Mesothelial cell of epicardium (in vitro differentiated cells): ENCODE measurements at places on chromosomes 5 and 9. TPM values are rescaled to one million over a fixed set of nuclear protein-coding genes. Genes with fewer than 3 reads are reported as not detected.

DNA sequence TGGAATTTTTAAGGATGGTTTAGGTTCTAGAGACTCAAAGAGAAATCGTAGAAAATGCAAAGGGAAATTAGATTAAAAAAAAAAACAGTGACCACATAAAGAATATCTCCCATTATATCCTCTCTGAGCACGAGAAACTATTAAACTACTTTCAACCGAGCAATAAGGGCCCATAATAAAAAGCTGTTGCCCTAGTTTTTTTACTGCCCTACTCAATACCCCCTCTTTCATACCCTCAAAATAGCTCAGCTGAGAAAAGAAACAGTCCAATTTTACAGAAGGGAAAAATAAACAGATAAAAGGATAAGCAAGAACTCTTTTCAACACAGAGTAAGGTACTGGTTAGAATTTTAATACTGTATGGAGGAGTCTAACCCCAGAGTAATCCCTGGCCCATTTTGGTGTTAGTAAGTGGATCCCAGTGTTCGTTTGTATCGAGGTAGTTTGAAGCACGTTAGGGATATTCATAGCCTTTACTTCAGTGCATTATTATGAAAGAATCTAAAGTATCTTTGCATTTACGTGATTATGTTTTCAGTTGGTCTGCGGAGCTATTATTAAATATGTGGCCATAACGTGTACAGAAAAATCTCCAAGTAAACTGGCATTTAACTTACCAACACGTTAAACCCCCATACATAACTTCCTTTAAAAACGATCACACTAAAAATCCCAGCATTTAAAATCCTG is 980 bp upstream of the RHOBTB3 start:
- no peaks in the 10 kb centered on the region for H3K36me3 ChIP-seq
- H3K27me3 ChIP-seq, result no peaks in the 10 kb centered on the region
- no peak for DNase-seq
- H3K4me1 ChIP-seq, result peaks cover 83% of the 10 kb centered on the region
- H3K4me3 ChIP-seq, result peak overlapping the region; percentile 83

- no peaks in the 10 kb centered on the region for H3K27me3 ChIP-seq
- H3K27ac ChIP-seq, result no peak overlapping the region
- no peaks in the 10 kb centered on the region for H3K36me3 ChIP-seq
- no peak for DNase-seq
- H3K4me1 ChIP-seq, result peaks cover 18% of the 10 kb centered on the region
These were observed 107.6 kb upstream of the CPEB4 start for GRCh38 chr5:173780235-173781234.

DNA sequence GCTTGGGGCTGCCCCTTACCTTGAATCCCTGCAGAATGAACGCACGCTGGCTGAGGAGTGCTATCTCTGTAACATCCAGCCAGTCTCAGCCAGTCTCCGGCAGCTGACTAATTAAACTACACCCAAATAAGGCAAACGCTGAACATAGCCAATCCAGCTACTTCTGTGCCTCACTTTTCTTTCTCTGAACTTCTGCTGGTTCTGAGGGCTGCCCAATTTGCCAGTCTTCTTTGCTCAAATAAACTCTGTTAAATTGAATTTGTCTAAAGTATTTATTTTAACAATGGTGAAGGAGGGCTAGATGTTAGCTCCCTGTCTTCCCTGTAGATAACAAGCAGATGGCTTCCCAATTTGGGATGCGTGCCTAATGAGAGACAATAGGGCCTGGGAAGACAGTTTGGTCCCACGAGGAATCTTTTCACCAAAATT is 154.0 kb upstream of the NFIL3 start:
- H3K36me3 ChIP-seq, result no peaks in the 10 kb centered on the region
- H3K27me3 ChIP-seq, result no peaks in the 10 kb centered on the region

GRCh38 chr5:33936004-33936380 is 194 bp upstream of the RXFP3 start:
- peaks cover 55% of the 10 kb centered on the region for H3K27me3 ChIP-seq
- no peak overlapping the region for H3K27ac ChIP-seq
- peak; percentile 93 for DNase-seq
- H3K36me3 ChIP-seq, result no peaks in the 10 kb centered on the region
- H3K4me1 ChIP-seq, result peaks cover 4% of the 10 kb centered on the region

- peaks cover 19% of the 10 kb centered on the region for H3K36me3 ChIP-seq
- H3K4me1 ChIP-seq, result peaks cover 62% of the 10 kb centered on the region
- H3K27ac ChIP-seq, result peak overlapping the region; percentile 86
- no peaks in the 10 kb centered on the region for H3K27me3 ChIP-seq
- no peak for DNase-seq
These were observed 67.6 kb downstream of the DPYSL3 start for GRCh38 chr5:147442224-147442623.

DNA sequence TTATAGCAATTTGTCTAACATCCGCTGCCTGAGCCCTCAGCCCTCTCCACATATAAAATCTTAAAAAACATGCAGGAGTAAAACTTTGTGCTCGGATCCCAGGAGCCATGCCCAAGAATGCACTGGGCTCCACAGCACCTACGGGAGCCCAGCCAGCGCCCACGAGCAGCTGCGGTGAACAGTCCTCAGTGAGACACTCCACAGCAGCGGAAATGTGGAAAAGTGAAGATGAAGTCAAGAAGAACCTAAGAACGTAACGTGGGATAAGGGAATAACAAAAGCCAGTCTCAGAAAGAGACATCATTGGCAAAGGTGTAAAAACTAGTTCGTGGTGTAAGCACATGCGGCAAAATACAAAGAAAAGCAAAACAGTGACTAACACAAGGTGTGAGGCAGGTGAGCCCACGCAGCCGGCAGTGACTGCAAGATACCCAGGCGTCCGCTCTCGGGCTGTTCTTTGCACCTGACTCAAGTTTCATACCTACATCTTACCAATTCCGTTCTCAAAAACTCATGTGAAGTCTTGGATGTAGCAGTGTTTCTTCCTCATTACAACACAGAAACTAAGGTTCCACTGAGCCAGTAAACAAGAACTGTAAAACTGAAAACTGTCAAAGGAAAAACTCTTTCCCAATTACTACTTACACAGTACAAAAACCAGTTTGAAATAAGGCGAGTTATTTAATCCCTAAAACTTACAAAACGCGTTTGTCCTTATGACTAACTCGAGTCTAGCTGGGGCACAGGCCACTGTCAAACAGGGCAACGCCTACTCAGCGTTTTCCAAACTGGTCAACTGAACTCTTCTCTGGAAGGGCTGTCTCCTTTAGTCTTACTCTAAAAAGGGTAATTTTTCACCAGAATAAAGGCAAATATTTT is 1.7 kb downstream of the CAMSAP1 start:
- DNase-seq, result no peak
- no peaks in the 10 kb centered on the region for H3K27me3 ChIP-seq
- H3K36me3 ChIP-seq, result peaks cover 21% of the 10 kb centered on the region
- H3K4me1 ChIP-seq, result peaks cover 49% of the 10 kb centered on the region
- H3K27ac ChIP-seq, result peak overlapping the region; percentile 95

- no peak overlapping the region for H3K4me3 ChIP-seq
- no peaks in the 10 kb centered on the region for H3K27me3 ChIP-seq
- DNase-seq, result no peak
- no peak overlapping the region for H3K27ac ChIP-seq
- peaks cover 64% of the 10 kb centered on the region for H3K36me3 ChIP-seq
- H3K4me1 ChIP-seq, result no peaks in the 10 kb centered on the region
These were observed 27.2 kb downstream of the SCAMP1 start for GRCh38 chr5:78387468-78388153.

DNA sequence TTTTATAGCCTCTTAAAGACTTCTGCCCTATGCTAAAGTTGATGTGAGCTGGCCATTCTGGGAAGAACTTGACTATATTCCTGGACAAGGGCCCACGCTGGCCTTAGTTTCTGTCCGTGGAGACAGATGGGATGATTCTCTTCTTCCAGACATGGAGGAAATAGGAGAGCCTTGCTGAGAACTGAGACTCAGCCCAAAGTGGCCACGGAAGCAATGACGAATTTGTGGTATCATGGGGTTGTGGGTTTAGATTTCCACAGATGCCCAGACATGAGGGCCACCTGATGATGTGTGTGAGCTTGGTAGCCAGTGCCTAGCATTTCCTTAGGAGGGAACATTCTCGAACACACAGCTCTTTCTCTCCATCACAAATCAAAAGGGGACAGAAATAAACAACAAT is 309.1 kb downstream of the NSG2 start:
- H3K27me3 ChIP-seq, result no peaks in the 10 kb centered on the region
- no peak overlapping the region for H3K27ac ChIP-seq
- H3K4me1 ChIP-seq, result peaks cover 13% of the 10 kb centered on the region
- DNase-seq, result no peak
- H3K4me3 ChIP-seq, result no peak overlapping the region

- no peak for DNase-seq
- H3K27me3 ChIP-seq, result no peaks in the 10 kb centered on the region
- no peak overlapping the region for H3K4me3 ChIP-seq
- no peaks in the 10 kb centered on the region for H3K4me1 ChIP-seq
- H3K36me3 ChIP-seq, result no peaks in the 10 kb centered on the region
These were observed 36.5 kb downstream of the SYK start for GRCh38 chr9:90838098-90838497.

DNA sequence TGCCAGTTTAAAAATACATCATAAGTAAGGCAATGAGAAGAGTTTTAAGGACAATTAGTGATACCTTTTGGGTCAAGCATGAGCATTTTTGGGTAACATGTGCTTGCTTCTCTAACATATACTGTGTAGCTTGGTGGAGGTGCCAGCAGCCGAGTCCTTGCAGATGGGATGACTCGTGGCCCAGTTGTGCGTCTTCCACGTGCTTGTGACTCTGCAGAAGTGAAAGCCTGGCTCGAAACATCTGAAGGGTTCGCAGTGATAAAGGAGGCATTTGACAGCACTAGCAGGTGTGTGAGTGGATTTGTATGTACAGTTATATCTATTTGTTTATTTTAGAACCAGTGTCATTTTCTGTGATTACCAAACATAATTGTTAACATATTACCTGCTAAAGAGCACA is 18.2 kb downstream of the HMGCR start:
- no peak overlapping the region for H3K4me3 ChIP-seq
- no peaks in the 10 kb centered on the region for H3K27me3 ChIP-seq
- no peak overlapping the region for H3K27ac ChIP-seq
- no peak for DNase-seq
- no peaks in the 10 kb centered on the region for H3K4me1 ChIP-seq

GRCh38 chr5:109567374-109568044 is 122.2 kb upstream of the MAN2A1 start:
- H3K4me3 ChIP-seq, result no peak overlapping the region
- DNase-seq, result no peak

- H3K27me3 ChIP-seq, result peaks cover 95% of the 10 kb centered on the region
- no peak for DNase-seq
- peaks cover 18% of the 10 kb centered on the region for H3K36me3 ChIP-seq
- peak overlapping the region; percentile 48 for H3K27ac ChIP-seq
- peak overlapping the region; percentile 49 for H3K4me3 ChIP-seq
- H3K4me1 ChIP-seq, result peaks cover 45% of the 10 kb centered on the region
These were observed 6.5 kb downstream of the IRX1 start for GRCh38 chr5:3601911-3602782.

GRCh38 chr9:22722492-22722891 is 275.9 kb downstream of the DMRTA1 start:
- H3K4me3 ChIP-seq, result no peak overlapping the region
- H3K36me3 ChIP-seq, result no peaks in the 10 kb centered on the region
- DNase-seq, result no peak
- no peaks in the 10 kb centered on the region for H3K27me3 ChIP-seq
- no peaks in the 10 kb centered on the region for H3K4me1 ChIP-seq
- no peak overlapping the region for H3K27ac ChIP-seq

DNA sequence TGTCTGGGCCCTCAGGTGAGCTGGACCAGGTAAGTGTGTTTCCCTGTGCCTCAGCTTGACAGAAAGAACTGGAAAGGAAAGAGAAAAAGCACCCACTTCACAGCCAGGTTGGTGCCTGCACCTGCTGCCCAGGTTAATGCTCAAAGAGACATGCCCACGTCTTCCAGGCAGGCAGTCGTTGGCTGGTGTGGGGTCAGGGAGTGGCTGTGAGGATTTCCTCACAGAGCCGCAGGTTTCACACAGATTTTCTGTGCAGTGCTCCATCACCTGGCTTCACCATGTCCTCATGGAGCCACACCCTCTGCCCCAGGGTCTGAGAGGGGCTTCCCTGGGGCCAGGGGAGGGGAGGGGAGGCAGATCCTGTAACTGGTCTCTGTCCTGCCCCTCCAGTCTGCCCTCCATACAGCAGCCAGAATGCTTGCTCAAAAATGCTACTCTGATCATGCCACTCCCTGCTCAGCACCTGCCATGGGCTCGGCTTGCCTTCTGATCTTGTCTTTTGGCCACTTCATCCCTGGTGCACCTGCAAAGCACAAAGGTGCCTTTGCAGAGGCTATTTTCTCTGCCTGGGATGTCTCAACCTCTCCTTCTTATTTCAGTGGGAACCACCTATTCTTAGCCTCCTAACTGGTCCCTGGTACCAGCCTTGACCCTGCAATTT is 82.5 kb upstream of the UBTD2 start:
- no peaks in the 10 kb centered on the region for H3K27me3 ChIP-seq
- no peak for DNase-seq
- peaks cover 57% of the 10 kb centered on the region for H3K36me3 ChIP-seq
- H3K4me3 ChIP-seq, result no peak overlapping the region
- peaks cover 3% of the 10 kb centered on the region for H3K4me1 ChIP-seq

DNA sequence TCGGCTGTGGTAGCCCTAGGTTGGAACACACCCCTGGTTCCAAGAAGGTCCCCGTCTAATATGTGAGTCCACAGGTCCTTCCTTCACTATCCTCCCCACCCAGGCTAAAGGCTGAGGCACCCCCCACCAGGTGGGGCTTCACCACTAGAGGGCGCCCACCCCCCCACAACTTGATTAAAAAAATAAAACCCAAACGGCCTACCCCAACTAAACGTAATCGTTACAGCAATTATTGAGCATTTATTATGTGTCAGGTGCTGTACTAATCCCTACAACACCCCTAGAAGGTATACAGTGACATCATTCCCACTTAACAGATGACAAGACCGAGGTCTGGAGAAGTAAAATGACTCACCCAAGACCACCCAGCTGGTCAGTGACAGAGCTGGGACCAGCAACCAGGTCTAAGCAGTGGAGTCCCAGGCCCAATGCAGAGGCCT is 65.0 kb downstream of the FGF18 start:
- no peak overlapping the region for H3K27ac ChIP-seq
- H3K4me3 ChIP-seq, result no peak overlapping the region
- H3K36me3 ChIP-seq, result no peaks in the 10 kb centered on the region
- peaks cover 12% of the 10 kb centered on the region for H3K27me3 ChIP-seq
- no peak for DNase-seq

- peaks cover 3% of the 10 kb centered on the region for H3K36me3 ChIP-seq
- no peak overlapping the region for H3K4me3 ChIP-seq
- no peak overlapping the region for H3K27ac ChIP-seq
- no peaks in the 10 kb centered on the region for H3K4me1 ChIP-seq
These were observed 96.7 kb upstream of the FER start for GRCh38 chr5:108650997-108651396.

DNA sequence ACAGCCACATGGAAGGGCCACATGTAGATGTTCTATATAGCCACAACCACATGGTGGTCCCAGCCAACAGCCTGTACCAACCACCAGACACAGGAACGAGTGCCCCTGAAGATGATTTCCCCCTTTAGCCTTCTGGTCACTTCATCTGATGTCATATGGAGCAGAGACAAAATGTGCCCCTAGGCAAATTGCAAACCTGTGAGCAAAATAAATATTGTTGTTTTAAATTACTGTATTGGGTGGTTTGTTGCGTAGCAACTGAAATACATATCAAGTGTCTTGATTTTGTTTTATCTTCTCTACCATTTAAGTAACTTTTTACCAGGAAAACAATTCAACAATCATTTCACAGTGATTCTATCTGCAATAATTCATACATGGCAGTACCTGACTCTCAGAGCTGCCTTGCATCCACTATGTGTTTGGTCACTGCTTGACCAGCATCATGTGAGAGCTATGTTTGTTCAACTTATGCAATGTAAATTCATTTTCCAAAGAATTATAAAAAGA is 142.5 kb upstream of the VLDLR start:
- H3K4me3 ChIP-seq, result no peak overlapping the region
- H3K27me3 ChIP-seq, result no peaks in the 10 kb centered on the region
- H3K36me3 ChIP-seq, result peaks cover 9% of the 10 kb centered on the region
- no peak for DNase-seq

Gene SYK
- total RNA-seq, result 3.3 to 3.9 TPM (median 3.8 TPM) in 3 replicates

Gene LCN9
- total RNA-seq, result 0.97 to 1.7 TPM (median 1.4 TPM) in 3 replicates

Gene ASS1
- total RNA-seq, result 94.8 to 110 TPM (median 98.0 TPM) in 3 replicates
